Common myeloid progenitor, CD34-positive (primary cell): ENCODE measurements at places on chromosomes 5 and 9.

DNA sequence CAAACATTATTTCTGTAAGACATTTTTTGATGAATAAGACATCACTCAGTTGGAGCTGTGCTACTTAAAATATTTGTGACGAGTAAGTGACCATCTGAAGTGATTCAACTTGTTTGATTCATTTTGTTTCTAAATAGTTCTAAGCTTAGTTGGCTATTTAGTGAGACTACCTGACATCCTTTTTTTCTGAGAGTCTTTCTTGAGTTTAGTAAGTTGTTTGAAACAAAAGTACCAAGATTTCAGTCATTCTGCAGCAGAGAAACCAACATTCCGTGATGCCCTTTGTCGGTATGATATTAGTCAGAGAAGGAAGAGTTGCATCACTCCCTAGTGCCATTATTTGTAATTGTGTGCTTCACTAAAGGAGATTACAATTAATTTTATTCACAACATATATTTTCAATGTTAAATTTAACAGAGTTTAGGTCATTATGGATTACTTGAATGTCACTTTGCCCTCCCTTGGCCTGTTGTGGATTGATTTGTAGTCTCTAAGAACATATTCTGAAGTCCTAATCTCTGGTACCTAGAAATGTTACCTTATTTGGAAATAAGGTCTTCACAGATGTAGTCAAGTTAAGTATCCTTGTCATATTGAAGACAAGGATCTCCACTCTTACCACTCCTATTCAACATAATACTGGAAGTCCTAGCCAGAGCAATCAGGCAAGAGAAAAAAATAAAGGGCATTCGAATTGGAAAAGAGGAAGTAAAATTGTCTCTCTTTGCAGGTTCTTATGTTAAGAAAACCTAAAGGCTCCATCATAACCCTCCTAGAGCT, 212.2 kb downstream of the PCSK1 start:
- no peak overlapping the region for H3K4me3 ChIP-seq
- H3K36me3 ChIP-seq, result no peaks in the 10 kb centered on the region
- H3K27me3 ChIP-seq, result no peaks in the 10 kb centered on the region
- no peaks in the 10 kb centered on the region for H3K4me1 ChIP-seq

DNA sequence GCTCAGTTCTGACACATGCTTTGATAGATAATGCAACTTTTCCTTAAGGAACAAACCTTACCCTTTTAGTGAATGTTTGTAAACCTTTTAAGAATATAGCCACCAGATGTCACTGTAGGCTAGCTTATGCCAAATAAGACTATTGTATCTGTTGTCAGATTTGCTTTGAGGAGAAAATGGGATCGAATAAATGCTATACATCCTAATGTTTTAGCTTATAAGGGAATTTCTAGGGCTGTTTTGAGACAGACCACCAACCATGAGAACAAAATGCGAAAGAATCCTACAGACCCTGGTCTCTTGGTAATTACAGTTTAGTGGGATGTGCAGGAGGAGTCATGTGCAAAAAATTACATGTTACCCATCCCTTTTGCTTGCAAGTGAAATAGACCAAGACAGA, 127.6 kb upstream of the NMUR2 start:
- H3K4me3 ChIP-seq, result no peak overlapping the region
- H3K27ac ChIP-seq, result no peak overlapping the region
- peak; percentile 60 for DNase-seq

- DNase-seq, result no peak
- H3K4me3 ChIP-seq, result no peak overlapping the region
- H3K27ac ChIP-seq, result no peak overlapping the region
- H3K27me3 ChIP-seq, result no peaks in the 10 kb centered on the region
- H3K36me3 ChIP-seq, result peaks cover 13% of the 10 kb centered on the region
- H3K4me1 ChIP-seq, result peaks cover 12% of the 10 kb centered on the region
Observed at GRCh38 chr9:124399323-124399967, 15.8 kb downstream of the PSMB7 start.

DNA sequence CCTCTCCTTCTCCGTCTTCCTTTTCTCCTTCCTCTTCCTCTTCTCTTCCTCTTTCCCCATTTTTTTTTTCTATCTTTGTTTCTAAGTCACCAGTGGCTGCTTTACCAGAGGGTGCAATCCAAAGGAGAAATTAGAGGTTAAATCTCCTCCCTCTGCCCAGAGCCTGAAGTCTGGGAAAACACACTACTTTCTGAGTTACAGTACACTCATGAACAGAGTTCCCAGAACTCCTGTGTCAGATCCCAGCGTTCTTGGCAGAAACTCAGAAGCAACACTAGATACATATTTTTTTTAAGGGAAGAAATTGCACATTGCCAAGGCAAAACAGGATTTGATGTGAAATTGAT, 189.0 kb downstream of the SNCAIP start:
- H3K4me3 ChIP-seq, result no peak overlapping the region
- H3K27ac ChIP-seq, result no peak overlapping the region

GRCh38 chr5:173925449-173926071, 37.4 kb downstream of the CPEB4 start:
- H3K27me3 ChIP-seq, result no peaks in the 10 kb centered on the region
- DNase-seq, result peak; percentile 70
- H3K27ac ChIP-seq, result no peak overlapping the region
- H3K4me3 ChIP-seq, result no peak overlapping the region
- no peaks in the 10 kb centered on the region for H3K36me3 ChIP-seq

- H3K4me3 ChIP-seq, result no peak overlapping the region
- H3K36me3 ChIP-seq, result no peaks in the 10 kb centered on the region
- DNase-seq, result peak; percentile 44
- H3K4me1 ChIP-seq, result peaks cover 21% of the 10 kb centered on the region
Observed at GRCh38 chr9:136576269-136576626, 30.4 kb upstream of the NOTCH1 start.

GRCh38 chr9:103397868-103398600, 402.9 kb downstream of the CYLC2 start:
- no peaks in the 10 kb centered on the region for H3K36me3 ChIP-seq
- H3K4me3 ChIP-seq, result no peak overlapping the region
- H3K27me3 ChIP-seq, result no peaks in the 10 kb centered on the region
- DNase-seq, result peak; percentile 62

DNA sequence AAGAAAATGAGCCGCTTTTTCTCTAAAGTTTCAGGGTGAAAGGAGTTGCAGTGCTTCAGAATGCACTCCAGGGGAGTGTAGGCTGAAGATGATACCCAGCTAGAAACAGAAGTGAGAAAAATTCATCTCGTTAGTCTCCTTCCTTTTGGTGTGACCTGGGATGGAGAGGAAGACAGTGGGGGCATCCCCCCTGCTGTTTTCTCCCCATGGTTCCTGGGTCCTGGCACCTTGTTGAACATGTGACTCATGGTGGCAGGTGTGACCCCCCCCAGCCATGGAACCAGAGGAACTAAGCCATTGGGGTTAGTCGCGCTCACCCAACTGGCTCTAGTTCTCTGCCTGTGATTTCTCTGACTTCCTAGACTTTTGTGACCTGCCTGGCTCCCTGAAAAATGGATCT, 424.6 kb downstream of the CSNK1G3 start:
- H3K27me3 ChIP-seq, result no peaks in the 10 kb centered on the region
- H3K27ac ChIP-seq, result no peak overlapping the region
- H3K4me1 ChIP-seq, result no peaks in the 10 kb centered on the region
- DNase-seq, result peak; percentile 1

DNA sequence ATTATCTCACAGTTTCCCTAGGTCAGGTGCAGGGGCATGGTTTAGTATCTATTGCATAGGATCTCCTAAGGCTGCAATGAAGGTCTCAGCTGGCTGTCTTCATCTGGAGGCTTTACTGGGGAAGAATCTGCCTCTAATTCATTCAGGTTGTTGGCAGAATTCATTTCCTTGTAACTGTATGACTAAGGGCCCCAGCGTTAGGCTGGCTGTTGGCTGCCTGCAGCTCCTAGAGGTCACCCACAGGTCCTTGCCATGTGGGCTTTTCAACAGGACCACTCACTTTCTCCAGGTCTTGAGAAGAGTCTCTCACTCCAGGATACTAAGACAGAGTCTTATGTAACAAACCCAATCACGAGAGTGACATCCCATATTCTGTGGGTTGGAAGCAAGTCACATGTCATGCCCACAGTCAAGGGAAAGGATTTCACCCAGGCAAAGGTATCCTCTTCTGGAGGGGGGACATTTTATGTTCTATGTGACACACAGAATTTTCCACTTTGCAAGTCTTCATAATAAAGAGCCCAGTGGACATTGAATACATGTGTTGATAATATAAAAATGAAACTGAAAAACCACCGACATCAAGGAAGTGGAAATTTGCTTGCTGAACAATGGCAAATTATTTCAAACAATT, 38.2 kb downstream of the HMHB1 start:
- no peak overlapping the region for H3K4me3 ChIP-seq
- no peak for DNase-seq
- H3K4me1 ChIP-seq, result no peaks in the 10 kb centered on the region
- no peaks in the 10 kb centered on the region for H3K36me3 ChIP-seq
- no peaks in the 10 kb centered on the region for H3K27me3 ChIP-seq
- H3K27ac ChIP-seq, result no peak overlapping the region

DNA sequence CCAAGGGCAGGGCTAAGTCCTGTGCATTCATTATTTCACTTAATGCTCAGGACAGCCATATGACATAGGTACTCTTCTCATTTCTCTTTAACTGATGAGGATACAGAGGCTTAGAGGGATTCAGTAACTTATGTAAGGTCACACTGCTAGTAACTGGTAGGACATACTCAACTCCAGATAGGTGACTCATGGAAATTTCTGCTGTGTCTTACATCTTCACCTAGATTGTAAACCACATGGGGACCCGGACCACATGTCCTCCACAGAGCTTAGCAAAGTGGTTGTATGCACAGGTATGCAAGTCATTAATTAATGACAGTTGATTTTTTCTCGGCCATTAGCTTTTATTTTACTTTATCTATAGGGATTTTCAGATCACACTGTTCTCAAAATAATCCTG, 29.3 kb downstream of the SLC1A1 start:
- DNase-seq, result no peak
- no peak overlapping the region for H3K27ac ChIP-seq
- peaks cover 3% of the 10 kb centered on the region for H3K27me3 ChIP-seq
- H3K4me3 ChIP-seq, result no peak overlapping the region
- H3K36me3 ChIP-seq, result no peaks in the 10 kb centered on the region
- no peaks in the 10 kb centered on the region for H3K4me1 ChIP-seq

DNA sequence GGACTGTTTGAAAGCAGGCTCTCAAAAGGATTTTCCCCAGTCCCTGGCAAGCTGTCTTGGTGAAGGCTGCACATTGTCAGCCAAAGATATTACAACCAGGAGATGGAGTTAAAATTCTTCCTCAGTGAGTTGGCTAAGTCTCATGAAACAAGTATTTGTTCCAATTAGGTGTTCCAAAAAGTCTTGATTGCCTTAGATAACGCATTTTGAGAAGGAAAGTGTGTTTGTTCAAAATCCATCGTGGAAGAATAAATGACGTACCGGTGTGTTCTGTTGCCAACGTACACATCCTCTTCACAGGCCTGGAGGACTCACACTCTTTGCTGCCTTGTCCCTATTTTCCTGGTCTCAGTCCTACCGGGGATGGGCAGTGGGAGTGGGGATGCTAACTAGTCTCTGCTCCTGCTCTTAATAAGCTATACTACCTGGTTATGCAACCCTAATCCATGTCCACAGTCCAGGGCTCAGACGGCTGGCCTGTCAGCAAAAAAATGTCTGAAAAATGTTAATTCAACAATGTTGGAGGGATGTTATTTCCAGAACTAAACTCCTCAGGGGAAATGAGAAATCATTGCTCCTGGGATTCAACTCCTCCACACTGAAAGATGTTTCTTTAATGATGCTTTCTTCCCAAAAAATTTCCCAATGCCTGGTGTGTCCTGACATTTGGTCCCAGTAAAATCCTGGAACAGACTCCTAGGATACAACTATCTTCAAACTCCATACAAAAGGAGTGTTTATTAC, 175.3 kb upstream of the KLF9 start:
- H3K4me3 ChIP-seq, result no peak overlapping the region
- H3K27me3 ChIP-seq, result no peaks in the 10 kb centered on the region
- no peak overlapping the region for H3K27ac ChIP-seq

DNA sequence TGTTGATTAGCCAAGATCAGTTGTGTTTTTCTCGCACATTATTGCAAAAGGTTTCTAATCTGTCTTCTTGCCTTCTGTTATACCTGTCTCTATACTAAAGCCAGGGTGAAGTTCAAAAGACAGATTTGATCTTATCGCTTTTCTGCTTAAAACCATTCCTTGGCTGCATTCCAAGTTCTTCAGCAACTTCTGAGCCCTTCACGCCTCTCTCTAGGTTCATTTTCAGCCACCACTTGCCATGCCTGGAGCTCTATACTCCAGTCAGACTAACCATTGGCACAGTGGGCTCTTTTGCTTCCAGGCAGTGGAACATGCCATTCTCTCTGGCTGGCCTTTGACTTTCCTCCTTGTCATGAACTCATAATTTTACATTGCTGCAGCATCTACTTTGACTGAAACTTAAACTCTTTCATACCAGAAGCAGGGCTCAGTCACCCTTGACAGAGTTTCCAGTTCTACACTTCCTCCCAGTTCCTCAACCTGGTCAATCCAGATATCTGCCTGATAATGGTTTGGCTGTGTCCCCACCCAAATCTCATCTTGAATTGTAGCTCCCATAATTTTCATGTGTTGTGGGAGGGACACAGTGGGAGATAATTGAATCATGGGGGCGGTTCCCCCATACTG, 114.4 kb downstream of the SLC12A2 start:
- DNase-seq, result no peak
- no peaks in the 10 kb centered on the region for H3K27me3 ChIP-seq
- H3K4me1 ChIP-seq, result peaks cover 7% of the 10 kb centered on the region
- no peak overlapping the region for H3K27ac ChIP-seq

- H3K27ac ChIP-seq, result no peak overlapping the region
- no peaks in the 10 kb centered on the region for H3K27me3 ChIP-seq
- peaks cover 4% of the 10 kb centered on the region for H3K4me1 ChIP-seq
- H3K4me3 ChIP-seq, result no peak overlapping the region
Observed at GRCh38 chr5:63125392-63125791, 546.8 kb downstream of the LRRC70 start.

- no peak for DNase-seq
- peak overlapping the region; percentile 20 for H3K27ac ChIP-seq
- H3K36me3 ChIP-seq, result peaks cover 10% of the 10 kb centered on the region
- H3K4me3 ChIP-seq, result no peak overlapping the region
- H3K27me3 ChIP-seq, result no peaks in the 10 kb centered on the region
- H3K4me1 ChIP-seq, result peaks cover 69% of the 10 kb centered on the region
Observed at GRCh38 chr9:87594194-87594593, 96.5 kb downstream of the DAPK1 start.

DNA sequence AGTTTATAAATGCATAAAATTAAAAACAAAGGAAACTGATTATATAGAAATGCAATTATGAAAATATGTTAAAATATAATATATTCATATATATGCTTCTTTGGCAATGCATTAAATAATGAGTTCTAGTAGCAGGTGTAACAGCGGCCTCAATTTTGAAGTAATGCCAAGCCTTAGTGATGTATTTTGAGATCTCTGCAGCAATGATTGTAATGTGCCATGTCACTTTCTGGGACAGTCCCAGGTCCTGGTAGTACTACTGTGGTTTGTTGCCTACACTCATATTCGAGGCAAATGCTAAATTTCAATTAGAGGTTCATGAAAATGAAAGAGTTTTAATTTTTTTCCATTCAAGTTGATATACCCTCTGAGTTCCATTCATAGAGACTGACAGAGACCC, 75.8 kb upstream of the ORM1 start:
- H3K27ac ChIP-seq, result no peak overlapping the region
- H3K4me3 ChIP-seq, result no peak overlapping the region
- H3K4me1 ChIP-seq, result no peaks in the 10 kb centered on the region
- no peaks in the 10 kb centered on the region for H3K36me3 ChIP-seq

GRCh38 chr9:124849801-124850200, 3.5 kb upstream of the WDR38 start:
- H3K27me3 ChIP-seq, result no peaks in the 10 kb centered on the region
- DNase-seq, result no peak
- no peak overlapping the region for H3K4me3 ChIP-seq
- peaks cover 18% of the 10 kb centered on the region for H3K4me1 ChIP-seq
- no peak overlapping the region for H3K27ac ChIP-seq

GRCh38 chr5:109252731-109253130, 157.0 kb downstream of the PJA2 start:
- no peak for DNase-seq
- peaks cover 12% of the 10 kb centered on the region for H3K4me1 ChIP-seq
- H3K27ac ChIP-seq, result no peak overlapping the region
- no peak overlapping the region for H3K4me3 ChIP-seq
